B cell (primary cell): ENCODE measurements at places on chromosomes 12 and 14. TPM values are rescaled to one million over a fixed set of nuclear protein-coding genes. Genes with fewer than 3 reads are reported as not detected.

FAM222A gene
- total RNA-seq: 4.6 and 4.7 TPM in 2 replicates

OR4E2 gene
- not detected in 2 replicates for total RNA-seq

DNA sequence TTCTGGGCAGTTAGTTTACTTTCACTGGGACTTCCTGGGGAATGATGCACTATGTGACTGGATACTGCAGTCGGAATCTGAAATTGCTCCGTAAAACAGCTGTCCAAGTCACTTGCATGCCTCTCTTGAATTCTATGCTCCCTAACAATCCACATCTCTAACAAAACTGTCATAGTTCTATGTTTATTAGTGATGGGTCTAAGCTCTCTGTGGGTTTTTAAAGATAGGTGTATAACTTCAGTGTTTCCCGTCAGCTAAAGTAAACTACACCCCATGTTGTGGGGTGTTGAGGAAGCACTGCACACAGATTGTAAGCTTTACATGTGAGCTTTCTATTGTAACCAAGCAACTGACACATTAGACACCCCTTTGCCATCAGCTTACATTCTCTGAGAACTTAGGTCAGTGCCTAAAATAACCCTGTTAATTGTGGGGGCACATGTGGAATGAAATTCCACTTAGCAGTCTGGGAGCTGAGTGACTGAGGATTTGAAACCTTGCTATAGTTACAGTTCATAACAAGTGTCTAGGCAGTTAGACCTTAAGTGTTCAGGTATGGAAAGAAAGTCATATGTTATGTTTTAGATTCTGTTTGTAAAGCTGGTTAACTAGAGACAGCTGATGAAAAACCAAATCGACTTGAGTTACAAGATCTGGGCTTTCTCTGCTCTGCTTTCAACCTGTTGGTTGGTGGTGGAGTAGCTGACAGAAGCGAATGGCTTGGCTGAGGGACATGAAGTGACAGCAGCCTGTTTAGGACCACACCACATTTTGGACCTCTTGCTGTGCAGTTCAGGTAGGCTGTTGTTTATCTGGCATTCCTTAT lies 165.7 kb downstream of the AKAP6 start:
- H3K4me1 ChIP-seq: no peaks in the 10 kb centered on the region
- DNase-seq: no peak
- no peaks in the 10 kb centered on the region for H3K27me3 ChIP-seq
- H3K4me3 ChIP-seq: no peak overlapping the region
- no peak overlapping the region for H3K27ac ChIP-seq

- peaks cover 6% of the 10 kb centered on the region for H3K4me1 ChIP-seq
- H3K27ac ChIP-seq: no peak overlapping the region
- no peaks in the 10 kb centered on the region for H3K36me3 ChIP-seq
- no peak overlapping the region for H3K4me3 ChIP-seq
- no peak for DNase-seq
These were observed 60.1 kb downstream of the KLHL28 start for GRCh38 chr14:44901696-44902095.

DNA sequence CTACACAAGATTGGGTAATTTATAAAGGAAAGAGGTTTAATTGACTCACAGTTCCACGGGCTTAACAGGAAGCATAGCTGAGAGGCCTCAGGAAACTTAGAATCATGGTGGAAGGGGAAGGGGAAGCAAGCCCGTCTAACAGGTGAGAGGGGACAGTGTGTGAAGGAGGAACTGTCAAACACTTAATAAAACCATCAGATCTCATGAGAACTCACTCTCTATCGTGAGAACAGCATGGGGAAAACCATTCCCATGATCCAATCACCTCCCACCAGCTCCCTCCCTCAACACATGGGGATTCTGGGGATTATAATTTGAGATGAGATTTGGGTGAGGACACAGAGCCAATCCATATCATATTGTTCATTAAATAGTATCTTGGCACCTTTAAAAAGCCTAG lies 56.1 kb downstream of the EPS8 start:
- no peak overlapping the region for H3K4me3 ChIP-seq
- H3K27me3 ChIP-seq: no peaks in the 10 kb centered on the region
- DNase-seq: no peak
- H3K4me1 ChIP-seq: no peaks in the 10 kb centered on the region
- no peaks in the 10 kb centered on the region for H3K36me3 ChIP-seq
